ENCODE measurements at places on chromosomes 13 and 19.

- no peak for DNase-seq
Observed at GRCh38 chr13:44686531-44686934, 110.4 kb upstream of the TSC22D1 start.

DNA sequence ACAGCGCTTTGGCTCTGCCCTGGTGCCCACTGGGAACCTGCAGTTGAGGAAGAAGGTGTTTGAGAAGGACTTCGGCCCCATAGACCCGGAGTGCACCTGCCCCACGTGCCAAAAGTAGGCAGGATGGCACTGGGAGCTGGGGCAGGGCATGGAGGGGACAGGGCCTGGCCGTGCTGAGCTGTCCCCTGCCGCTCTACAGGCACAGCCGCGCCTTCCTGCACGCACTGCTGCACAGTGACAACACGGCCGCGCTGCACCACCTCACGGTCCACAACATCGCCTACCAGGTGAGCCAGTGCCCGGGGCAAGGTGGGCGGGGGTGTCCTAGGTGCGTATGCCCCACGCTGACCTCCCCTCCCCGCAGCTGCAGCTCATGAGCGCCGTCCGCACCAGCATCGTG is 5.1 kb upstream of the DNM2 start:
- DNase-seq, result no peak

DNA sequence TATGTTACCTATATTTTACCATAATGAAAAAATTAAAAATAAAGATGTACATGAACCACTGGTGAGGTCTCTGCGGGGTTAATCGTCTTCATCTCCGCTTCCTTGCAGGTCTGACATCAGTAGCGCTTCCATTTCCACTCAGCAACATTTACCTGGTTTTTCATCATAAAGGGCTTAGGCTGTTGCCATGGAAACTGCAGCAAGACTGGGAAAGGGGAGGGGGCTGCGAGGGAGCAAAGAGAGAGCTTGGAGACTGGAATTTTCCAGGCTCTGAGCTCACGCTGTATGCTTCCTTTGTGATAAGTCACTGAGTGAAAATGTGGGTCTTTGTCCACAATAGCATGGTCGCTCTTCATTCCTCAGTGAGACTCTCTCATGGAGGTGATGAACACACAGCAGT is 136.6 kb upstream of the USP29 start:
- no peak for DNase-seq

GRCh38 chr13:32956595-32956933 is 59.7 kb upstream of the KL start:
- DNase-seq, result no peak

- DNase-seq, result no peak
Observed at GRCh38 chr13:24176351-24177101, 16.0 kb downstream of the SPATA13 start.

DNA sequence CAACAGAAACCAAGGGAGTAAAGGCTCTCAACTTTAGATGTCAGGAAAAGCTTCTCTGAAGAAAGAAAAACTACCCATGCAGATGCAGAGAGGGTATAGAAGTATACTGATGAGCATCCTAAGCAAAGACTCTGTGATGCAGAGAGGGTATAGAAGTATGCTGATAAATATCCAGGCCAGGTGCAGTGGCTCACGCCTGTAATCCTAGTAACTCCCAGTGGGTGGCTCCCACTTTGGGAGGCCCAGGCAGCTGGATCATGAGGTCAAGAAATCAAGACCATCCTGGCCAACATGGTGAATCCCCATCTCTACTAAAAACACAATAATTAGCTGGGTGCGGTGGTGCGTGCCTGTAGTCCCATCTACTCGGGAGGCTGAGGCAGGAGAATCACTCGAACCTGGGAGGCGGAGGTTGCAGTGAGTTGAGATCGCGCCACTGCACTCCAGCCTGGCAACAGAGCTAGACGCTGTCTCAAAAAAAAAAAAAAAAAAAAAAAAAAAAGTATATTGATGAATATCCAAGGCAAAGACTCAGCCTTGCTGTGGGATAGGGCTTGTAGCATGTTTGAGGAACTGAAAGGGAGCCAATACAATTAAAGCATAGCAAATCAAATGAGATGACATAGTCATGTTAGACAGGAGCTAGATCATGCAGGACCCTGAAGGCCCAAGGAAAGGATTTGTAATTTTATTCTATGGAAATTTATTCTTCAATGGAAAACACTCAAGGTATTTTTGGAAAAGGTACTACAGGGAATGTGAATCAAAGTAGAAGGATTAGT is 14.9 kb downstream of the UBL3 start:
- DNase-seq, result no peak
